ENCODE measurements at places on chromosomes 5 and 9. TPM values are rescaled to one million over a fixed set of nuclear protein-coding genes. Genes with fewer than 3 reads are reported as not detected.

Gene BHMT2
- total RNA-seq = not detected

Gene PDE8B
- not detected for total RNA-seq

Gene LARP1
- 208 TPM for total RNA-seq

Gene FAM221B
- total RNA-seq = not detected

DNA sequence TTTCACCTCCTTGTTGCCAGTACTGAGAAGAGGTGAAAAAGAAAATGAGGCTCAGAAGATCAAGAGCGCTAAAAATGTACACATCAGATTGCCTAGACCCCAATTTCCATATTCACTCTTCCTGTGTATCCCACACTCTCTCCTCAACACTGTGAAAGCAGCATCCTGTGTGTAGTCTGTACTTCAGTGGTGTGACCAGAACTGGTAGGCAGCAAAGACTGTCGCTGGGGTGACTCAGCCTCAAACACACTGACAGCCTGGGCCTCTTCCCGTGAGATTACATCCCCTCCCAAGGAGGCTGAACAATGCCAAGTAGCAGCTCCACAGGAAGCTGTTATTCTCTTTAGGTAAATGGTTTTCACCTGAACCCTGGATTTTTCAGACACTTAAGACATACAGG lies 135.5 kb downstream of the CCDC192 start:
- H3K27me3 ChIP-seq = no peaks in the 10 kb centered on the region
- H3K4me3 ChIP-seq = no peak overlapping the region
- DNase-seq = no peak
- H3K27ac ChIP-seq = no peak overlapping the region
- no peaks in the 10 kb centered on the region for H3K36me3 ChIP-seq
- no peaks in the 10 kb centered on the region for H3K4me1 ChIP-seq

- H3K36me3 ChIP-seq = no peaks in the 10 kb centered on the region
- H3K27ac ChIP-seq = no peak overlapping the region
- no peak for DNase-seq
- no peaks in the 10 kb centered on the region for H3K27me3 ChIP-seq
- H3K4me1 ChIP-seq = no peaks in the 10 kb centered on the region
These were observed 371.9 kb downstream of the CETN3 start for GRCh38 chr5:90037646-90038045.

- H3K4me1 ChIP-seq = no peaks in the 10 kb centered on the region
- no peaks in the 10 kb centered on the region for H3K27me3 ChIP-seq
- DNase-seq = no peak
- H3K4me3 ChIP-seq = no peak overlapping the region
These were observed 81.0 kb downstream of the ADAMTS2 start for GRCh38 chr5:179264053-179264782.

DNA sequence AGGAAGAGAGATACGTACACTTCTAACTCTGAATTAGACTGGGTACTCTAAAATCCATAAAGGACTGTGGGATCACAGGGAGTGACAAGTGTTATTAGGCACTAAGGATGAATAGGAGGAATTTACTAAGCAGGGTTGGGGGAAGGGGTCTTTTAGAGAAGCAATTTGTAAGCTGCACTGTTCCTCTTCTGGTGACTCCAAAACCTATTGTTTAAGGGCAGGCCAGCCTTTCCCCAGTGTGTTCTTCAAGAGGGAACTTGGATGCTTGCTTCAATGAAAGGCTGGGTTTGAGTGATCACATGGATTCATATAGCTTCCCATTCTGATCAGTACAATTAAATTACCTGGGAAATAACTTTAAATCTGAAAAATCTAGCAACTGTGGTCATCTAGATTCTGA lies 71.8 kb downstream of the STX17 start:
- H3K27me3 ChIP-seq = no peaks in the 10 kb centered on the region
- H3K4me3 ChIP-seq = no peak overlapping the region
- H3K4me1 ChIP-seq = no peaks in the 10 kb centered on the region
- peaks cover 27% of the 10 kb centered on the region for H3K36me3 ChIP-seq
- no peak overlapping the region for H3K27ac ChIP-seq
- no peak for DNase-seq

- H3K27ac ChIP-seq = no peak overlapping the region
- H3K4me1 ChIP-seq = no peaks in the 10 kb centered on the region
- H3K36me3 ChIP-seq = no peaks in the 10 kb centered on the region
- DNase-seq = no peak
- H3K27me3 ChIP-seq = no peaks in the 10 kb centered on the region
These were observed 499.5 kb upstream of the KLF4 start for GRCh38 chr9:107989099-107989498.

GRCh38 chr5:28542987-28543386 lies 1504.6 kb upstream of the CDH9 start:
- H3K27ac ChIP-seq = no peak overlapping the region
- H3K36me3 ChIP-seq = no peaks in the 10 kb centered on the region
- no peak for DNase-seq
- H3K4me3 ChIP-seq = no peak overlapping the region
- H3K4me1 ChIP-seq = no peaks in the 10 kb centered on the region

DNA sequence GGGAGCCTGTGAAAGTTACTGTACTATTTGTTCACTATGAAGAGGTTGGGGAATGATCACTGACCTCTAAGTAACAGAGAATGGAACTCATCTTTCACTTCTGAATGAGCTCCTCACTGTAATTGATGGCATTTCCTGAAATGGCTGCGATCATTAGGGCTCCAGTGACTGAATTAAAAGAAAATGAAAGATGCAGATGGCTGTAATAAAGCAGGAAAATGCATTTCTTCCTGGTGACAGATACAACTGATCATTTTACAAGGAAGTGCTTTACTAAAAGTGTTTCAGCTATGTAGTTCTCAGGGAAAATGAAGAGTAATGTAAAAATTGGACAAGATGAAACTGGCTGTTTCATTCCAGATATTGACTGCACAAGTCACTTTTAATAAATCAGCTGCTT lies 1200.6 kb upstream of the NUDT12 start:
- no peaks in the 10 kb centered on the region for H3K27me3 ChIP-seq
- no peak overlapping the region for H3K27ac ChIP-seq
- H3K4me1 ChIP-seq = no peaks in the 10 kb centered on the region

DNA sequence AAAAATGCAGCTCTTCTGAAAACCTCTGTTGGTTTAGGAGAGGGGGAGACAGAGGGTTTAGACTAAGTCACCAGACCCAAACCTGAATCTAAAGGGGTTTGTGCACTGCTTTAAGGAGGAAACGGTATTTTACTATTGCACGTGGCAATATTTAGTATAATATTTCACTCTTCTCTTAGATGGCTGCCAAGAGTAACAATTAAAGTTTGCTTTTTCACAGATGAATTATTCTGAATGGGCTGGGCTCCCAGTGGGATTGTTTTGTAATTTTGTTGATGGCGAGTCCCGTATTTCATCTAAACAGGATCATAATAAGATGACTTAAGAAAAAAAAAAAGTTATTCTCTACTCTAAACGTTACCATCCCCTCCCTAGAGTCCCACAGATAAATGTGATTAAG lies 245.4 kb downstream of the PCSK5 start:
- DNase-seq = no peak
- no peak overlapping the region for H3K27ac ChIP-seq
- no peaks in the 10 kb centered on the region for H3K27me3 ChIP-seq
- H3K36me3 ChIP-seq = no peaks in the 10 kb centered on the region

- no peak overlapping the region for H3K4me3 ChIP-seq
- DNase-seq = no peak
- H3K27me3 ChIP-seq = peaks cover 6% of the 10 kb centered on the region
- H3K27ac ChIP-seq = no peak overlapping the region
- no peaks in the 10 kb centered on the region for H3K36me3 ChIP-seq
These were observed 11.7 kb upstream of the STING1 start for GRCh38 chr5:139494256-139494655.

- H3K27ac ChIP-seq = no peak overlapping the region
- H3K36me3 ChIP-seq = no peaks in the 10 kb centered on the region
- no peaks in the 10 kb centered on the region for H3K4me1 ChIP-seq
- no peak for DNase-seq
These were observed 17.8 kb upstream of the TRAF1 start for GRCh38 chr9:120944434-120944843.
